ENCODE measurements at places on chromosomes 11 and 22.
A peak's percentile ranks its signal among the peaks of the same experiment; 100 is the strongest.

DNA sequence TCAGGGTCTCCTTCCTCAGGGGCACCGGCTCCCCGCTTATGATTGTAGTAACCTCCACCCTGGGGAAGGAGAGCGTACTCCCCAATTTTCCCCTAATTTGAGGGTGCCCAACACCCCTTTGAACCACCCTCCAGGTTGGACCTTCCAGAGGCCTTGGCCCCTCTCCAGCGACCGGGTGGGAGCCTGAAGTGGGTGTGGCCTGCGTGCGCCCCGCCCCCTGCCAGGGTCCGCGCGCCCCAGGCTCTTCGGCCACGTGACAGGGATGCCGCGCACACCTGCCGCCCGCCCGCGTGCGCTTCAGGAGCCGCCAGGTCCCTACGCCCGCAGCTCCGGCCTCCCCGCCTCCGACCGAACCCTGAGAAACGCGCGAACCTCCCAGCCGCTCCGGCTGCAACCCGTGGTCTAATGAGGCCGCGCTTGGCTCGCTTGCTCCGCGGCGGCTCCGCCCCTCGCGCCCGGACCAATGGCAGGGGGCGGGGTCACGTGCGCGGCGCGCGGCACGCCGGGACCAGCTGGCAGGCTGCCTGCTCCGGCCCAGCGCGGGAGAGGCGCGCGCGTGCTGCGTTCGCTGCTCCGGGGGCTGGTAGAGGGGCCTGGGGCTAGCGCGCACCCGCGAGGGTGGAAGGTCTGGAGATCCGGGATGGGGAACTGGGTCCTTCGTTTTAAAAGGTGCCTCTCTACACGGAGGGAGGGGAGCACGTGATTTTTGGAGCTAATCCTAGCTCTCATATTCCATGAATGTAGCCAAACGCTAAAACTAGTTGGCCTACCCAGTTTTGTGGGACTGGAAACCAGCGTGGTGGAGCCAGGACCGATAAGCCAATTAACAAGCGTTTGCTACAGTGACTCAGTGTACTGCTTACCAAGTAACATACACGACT lies at the start of gene FOXRED2:
FOXRED2 (minus strand) TSS at position 404 of the 881 bp plus-strand sequence. CDS start 618 bp downstream, outside the sequence.
- peak; percentile 99 for DNase-seq

DNA sequence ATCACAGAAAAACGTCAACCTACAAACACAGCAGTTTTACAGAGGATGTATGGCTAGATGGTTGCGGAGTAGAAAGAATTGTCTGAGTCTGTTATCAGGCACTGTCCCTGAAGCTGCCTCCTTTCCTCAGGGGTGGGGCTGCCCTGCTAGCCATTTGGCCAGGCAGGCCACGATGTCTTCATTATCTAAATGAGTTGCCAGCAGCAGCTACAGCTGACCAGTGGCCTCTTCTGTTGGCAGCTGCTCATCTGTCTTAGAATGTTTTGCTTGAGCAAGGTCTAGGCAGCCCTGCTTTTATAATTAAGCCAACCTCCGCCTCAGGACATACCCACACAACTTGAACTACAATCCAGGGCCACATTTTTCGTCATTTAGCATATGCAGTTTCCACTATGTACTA lies 17.5 kb downstream of the SLC6A5 start:
- no peak for DNase-seq

DNA sequence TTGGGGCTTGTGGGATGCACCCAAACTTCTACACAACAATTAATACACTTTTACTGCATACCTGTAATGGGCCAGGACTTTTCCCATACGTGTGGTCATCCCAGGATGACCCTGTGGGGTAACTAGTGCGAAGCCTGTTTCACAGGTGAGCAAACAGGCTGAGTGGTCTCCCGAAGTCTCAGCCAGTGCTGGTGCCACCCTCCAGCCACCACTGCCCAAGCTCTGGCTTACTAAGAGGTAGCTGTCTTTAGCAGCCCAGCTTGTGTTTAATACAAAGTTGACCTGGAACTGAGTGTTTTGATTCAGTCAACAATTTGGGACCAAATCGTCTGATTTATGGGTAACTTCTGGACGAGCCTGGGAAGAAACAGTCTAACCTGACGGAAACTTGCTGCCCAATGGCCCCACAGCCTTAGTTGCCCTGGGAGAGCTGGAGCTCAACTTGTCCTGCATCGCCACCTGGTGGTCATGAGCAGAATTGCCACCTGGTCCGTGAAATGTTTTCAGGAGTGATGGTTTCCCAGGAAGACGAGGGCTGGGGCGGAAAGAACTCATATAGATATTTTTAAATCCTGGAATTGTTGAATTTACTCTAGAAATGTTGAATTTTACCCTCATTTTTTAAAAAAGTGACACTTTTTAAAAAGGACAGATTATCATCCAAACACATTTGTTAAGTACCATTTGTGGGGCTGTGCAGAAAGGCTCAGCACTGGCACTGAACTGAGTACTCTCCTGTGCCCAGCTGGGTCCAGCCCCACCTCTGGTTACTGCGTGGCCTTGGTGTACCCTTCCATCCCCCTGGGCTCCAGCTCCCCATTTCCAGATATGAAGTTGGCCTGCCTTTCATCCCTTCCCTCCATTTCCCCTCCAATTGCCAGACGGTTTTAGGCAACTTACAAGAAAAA lies 95.5 kb upstream of the PARVA start:
- DNase-seq, result peak; percentile 74

GRCh38 chr11:288478-289397 lies at the start of gene PGGHG:
Gene PGGHG (plus strand): TSS chr11:289126. CDS start chr11:289817, 691 bp downstream.
- DNase-seq, result peak; percentile 95

DNA sequence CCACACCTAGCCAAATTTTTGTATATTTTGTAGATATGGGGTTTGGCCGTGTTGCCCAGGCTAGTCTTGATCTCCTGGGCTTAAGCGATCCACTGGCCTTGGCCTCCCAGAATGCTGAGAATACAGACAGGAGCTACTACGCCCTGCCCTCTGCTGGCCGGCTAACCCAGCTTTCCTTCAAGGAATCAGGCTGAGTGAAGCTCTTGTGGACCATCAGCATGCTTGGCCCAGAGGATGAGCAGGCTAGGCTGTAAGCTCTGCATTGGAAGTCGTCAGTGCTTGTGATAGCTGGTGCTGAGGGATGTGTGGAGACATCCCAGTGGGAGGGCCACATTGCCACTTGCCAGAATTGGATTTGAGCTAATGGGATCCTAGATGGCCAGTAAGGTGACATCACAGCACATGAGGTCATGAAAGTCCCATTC lies 60.6 kb downstream of the MED15 start:
- DNase-seq, result no peak

DNA sequence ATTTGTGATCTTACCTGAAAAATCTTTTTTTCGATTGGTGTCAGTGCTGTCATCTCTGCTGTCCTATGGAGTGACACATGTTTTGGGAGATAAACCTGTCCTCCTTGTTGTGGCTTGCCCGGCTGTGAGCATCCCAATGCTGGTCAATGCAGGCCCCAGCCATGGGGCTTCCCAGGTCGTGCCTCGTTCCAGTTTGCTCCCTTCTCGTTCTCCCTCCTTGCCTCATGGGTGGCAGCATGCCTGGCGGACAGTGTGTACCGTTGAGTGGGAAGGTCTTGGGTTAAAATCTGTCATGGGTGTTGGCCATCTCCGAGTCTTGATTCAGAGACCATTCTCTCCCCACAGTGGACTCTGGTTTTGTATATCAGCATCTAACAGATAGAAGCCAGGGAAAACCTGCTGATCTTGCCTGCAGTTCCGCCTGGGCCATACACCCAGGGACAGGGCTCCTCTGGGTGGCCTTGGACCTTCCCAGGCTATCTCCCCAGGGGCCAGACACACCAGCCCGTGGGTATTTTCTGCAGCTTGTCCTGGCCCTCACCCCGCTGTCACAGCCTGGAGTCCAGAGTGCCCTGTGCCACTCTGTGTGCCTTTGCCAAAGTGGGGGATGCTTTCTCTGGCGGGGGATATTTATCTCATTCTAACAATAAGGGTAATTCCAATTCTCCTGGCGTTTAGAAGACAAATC lies 208.1 kb downstream of the TBC1D22A start:
- no peak for DNase-seq

DNA sequence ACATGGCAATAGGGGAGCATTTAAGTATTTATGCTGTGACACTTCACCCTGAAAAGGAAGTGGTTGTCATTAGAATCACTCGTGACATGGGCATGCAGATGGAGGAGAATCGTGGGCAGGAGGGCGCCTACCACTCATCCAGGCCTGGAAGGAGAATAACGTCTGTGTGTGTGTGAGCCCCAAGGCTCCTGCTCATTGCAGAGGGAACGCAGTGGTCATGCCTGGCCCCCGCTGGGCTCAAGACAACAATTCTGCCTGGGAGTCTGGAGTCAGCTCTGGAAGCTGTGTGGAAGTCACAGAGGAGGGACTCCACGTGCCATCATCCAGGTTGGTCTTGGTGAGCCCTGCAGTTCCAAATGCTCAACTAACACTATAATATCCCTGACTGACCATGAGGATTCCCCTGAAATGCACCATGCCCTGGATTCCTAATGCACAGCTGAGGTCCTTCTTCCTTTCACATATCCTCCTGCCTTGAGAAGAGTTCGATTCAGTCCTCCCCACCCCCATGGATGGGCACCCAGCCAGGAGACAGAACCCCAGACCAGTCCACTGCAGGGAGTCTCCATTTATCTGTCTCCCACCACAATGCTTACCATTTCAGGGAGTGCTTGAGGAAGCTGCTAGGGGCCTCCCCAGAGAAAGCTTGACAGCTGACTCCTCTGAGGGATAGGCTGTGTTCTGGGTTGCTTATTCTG lies 446.9 kb upstream of the B3GAT1 start:
- no peak for DNase-seq

- DNase-seq, result no peak
Measured at GRCh38 chr11:112277941-112278340, 17.3 kb upstream of the PLET1 start.

GRCh38 chr11:115672412-115672811 lies 168.2 kb upstream of the CADM1 start:
- no peak for DNase-seq

DNA sequence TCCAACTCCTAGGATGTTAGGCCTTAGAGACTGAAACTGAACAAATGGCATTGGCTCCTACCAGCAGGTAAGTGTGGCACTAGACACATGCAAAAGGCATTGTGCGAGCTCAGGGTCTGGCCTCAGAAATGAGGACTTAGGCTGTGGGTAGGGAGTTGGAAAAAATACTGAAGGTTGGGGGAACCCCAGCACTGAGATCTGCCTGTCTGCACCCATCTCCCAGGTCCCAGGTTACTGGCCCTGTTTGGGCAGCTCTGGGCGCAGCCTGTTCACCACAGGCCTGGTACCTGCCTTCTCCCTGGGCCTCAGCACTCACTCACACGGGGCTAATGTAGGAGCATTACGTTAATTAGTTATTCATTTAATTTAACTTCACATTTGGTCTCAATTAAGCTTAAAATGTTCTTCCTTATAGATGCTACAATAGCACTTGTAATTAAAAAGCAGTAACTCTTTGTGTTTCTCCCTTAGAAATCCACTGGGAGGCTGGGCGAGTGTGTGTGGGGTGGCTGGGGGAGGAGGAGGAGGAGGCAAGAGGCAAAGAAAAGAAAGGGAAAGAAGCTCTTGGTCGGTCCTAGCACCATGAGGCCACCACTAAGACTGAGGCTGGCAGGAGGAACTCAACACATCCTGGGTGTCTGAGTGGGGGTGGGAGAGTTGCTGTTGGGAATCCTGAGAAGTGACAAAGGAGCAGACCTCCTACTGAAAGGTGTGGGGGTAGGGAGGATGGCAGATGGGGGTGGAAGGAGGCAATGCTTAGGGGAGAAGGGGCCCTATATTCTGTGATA lies 19.4 kb downstream of the TMEM218 start:
- DNase-seq, result no peak

DNA sequence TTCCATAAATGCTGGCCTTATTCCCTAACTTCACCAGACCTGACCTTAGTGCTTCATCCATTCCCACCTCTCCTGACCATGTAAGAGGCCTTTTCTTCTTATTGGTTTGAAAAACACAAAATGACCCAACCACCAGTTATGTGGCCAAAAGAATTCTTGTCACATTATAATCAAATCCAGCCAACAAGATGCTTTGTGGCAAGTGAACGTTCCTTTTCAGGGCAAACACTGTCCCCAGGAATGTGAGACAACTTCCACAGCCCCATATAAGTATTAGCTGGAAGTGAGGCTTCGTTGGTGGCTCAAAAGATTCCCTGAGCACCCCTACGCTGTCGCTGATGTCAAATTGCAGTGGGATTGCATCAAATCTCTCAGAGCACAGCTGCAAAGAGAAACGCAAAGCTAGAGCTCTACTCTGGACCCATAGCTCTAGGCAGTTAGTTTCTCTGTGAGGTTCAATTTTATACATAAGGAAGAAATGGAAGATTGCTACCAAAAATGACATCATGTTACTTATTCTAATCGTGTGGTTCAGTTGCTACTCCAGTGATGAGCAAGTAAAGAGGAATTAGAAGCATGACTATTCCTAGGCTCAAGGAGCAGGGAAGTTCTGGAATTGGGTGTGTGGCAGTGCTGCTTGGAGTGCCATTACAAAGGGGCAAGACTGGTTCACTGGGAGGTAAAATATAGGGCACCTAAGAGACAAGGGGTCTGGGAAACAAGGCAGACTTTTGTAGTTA lies 26.1 kb downstream of the GLYATL1 start:
- DNase-seq, result no peak

GRCh38 chr22:48665311-48665995 lies 1162.2 kb downstream of the BRD1 start:
- no peak for DNase-seq

GRCh38 chr22:39098576-39098975 lies 1.5 kb downstream of the APOBEC3H start:
- no peak for DNase-seq

- DNase-seq, result no peak
Measured at GRCh38 chr22:29126670-29127395, 54.0 kb downstream of the KREMEN1 start.

GRCh38 chr11:38751421-38751820 lies 2153.4 kb upstream of the RAG2 start:
- DNase-seq, result no peak

- DNase-seq, result no peak
Measured at GRCh38 chr11:13647391-13647790, 21.1 kb upstream of the FAR1 start.

- no peak for DNase-seq
Measured at GRCh38 chr11:121829159-121829643, 286.8 kb downstream of the BLID start.

DNA sequence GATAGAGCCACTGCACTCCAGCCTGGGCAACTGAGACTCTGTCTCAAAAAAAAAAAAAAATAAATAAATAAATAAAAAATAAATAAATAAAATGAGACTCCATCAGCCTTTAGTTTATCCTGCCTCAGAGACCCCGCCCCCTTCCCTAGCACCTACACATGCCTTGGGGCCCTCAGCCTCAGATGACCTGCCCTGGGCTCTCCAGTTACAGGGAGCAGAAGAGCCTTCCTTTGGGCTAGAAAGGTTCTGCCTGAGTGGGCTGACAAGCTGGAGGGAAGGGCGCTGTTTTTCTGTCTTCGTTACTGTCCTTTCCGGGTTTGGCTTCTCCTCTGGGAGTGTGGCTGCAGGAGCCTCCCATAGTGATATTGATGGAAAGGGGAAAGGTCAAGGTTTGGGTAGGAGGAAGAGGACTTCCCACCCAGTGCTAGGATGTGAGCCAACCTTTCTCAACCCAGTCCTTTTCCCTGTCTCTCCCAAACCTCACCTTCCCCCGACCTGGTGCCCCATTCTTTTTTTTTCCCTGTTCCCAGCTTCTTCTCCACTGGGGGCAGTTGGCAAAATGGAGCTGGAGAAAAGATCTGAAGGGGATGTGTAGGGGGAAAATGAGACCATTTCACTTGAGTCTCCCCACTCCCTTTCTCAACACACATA lies 1.5 kb upstream of the SF3B2 start:
- no peak for DNase-seq

GRCh38 chr11:70415642-70416395 lies 17.5 kb downstream of the CTTN start:
- DNase-seq, result no peak
